Aorta (tissue), 5 donors: ENCODE measurements at places on chromosomes 7 and 10.

GRCh38 chr10:6741541-6741941, 161.5 kb upstream of the PRKCQ start:
- no peaks in the 10 kb centered on the region for H3K36me3 ChIP-seq
- no peak overlapping the region for H3K4me3 ChIP-seq
- no peak overlapping the region for H3K27ac ChIP-seq
- H3K27me3 ChIP-seq, result no peaks in the 10 kb centered on the region
- DNase-seq, result no peak
- no peaks in the 10 kb centered on the region for H3K4me1 ChIP-seq

DNA sequence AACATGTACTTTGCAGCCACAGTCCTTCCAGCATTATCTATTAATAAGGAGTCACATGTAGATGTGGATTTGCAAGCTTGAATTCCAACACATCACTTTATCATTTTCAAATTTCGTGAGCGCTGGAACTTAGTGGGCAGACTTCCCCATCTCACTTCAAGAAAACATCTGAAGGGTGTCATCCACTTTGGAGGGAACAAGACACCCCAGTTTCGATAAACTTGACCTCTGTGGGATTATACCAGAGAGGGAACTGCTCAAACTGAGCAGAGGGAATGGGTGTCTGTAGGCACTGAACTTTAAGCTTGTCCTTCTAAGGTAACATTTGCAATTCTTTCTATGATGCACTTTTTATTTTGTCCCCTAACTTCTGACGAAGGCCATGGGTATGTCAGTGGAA, 27.5 kb downstream of the ADRB1 start:
- H3K4me1 ChIP-seq, result no peaks in the 10 kb centered on the region
- H3K4me3 ChIP-seq, result no peak overlapping the region
- no peaks in the 10 kb centered on the region for H3K36me3 ChIP-seq

GRCh38 chr7:94333810-94334209, 60.9 kb upstream of the COL1A2 start:
- no peaks in the 10 kb centered on the region for H3K27me3 ChIP-seq
- H3K27ac ChIP-seq, result no peak overlapping the region
- H3K4me3 ChIP-seq, result no peak overlapping the region
- H3K4me1 ChIP-seq, result no peaks in the 10 kb centered on the region

- H3K4me3 ChIP-seq, result peak overlapping the region; percentile 40
- DNase-seq, result no peak
- no peak overlapping the region for H3K27ac ChIP-seq
- no peaks in the 10 kb centered on the region for H3K36me3 ChIP-seq
- H3K27me3 ChIP-seq, result no peaks in the 10 kb centered on the region
These were observed 554 bp downstream of the FRA10AC1 start for GRCh38 chr10:93701866-93702209.

DNA sequence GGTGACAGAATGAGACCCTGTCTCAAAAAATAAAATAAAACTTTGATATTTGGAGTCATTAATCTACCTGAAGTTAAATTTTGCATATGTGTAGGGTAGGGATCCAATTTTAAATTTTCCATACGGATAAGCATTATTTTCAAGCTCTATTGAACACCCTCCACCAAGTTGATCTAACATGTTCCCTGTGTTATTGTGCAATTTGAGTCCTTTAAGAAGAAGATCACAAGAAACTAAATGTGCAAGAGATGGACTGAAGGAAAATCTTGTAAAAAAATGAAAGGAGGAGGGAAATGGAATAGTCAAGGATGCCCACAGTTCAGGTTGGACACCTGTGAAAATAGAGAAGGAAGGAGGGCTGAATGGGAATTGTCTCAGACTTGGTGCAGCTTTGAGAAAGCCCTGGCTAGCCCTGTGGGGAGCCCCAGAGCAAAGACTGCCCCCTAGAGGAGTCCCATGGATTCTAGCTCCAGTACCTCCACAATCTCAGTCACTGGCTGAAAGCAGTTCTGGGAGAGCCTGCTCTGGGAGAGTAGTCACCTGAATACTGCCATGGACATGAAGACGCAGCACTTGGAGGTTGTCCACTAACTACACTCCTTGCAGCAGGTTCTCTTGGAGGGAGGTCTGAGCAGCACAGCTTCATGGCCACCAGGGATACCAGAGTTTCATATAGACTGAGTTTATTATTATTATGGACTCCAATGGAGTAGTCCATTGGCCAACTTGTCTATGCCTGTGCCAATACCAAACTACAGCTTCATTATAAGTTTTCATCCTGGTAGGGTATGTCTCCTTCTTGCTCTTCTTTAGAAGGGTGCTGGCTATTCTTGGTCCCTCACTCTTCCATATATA, 5.7 kb upstream of the TIAL1 start:
- no peaks in the 10 kb centered on the region for H3K4me1 ChIP-seq
- H3K36me3 ChIP-seq, result no peaks in the 10 kb centered on the region
- H3K4me3 ChIP-seq, result no peak overlapping the region
- no peak for DNase-seq

DNA sequence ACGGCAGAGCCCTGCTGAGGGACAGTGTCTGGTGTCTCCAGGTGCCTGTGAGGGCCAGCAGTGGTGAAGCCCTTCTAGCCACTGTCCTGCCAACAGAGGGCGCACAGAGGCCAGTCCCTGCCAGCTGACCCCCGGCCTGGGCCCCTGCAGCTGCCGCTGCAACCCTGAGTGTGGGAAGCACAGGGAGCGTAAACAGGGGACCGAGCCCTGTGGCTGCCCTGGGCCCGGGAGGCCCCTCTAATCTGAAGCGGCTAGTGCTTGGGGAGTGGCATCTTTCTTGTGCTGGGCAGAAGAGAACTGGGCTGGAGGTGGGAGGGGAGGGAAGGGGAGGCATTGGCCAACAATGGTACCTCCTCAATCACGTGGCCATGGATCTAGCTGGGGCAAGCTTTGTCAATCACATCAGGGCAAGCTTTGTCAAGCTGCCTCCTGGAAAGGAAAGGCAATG, 34.6 kb downstream of the TRIM8 start:
- no peak overlapping the region for H3K27ac ChIP-seq
- no peaks in the 10 kb centered on the region for H3K36me3 ChIP-seq
- peak; percentile 86 for DNase-seq
- peaks cover 3% of the 10 kb centered on the region for H3K4me1 ChIP-seq
- no peaks in the 10 kb centered on the region for H3K27me3 ChIP-seq

DNA sequence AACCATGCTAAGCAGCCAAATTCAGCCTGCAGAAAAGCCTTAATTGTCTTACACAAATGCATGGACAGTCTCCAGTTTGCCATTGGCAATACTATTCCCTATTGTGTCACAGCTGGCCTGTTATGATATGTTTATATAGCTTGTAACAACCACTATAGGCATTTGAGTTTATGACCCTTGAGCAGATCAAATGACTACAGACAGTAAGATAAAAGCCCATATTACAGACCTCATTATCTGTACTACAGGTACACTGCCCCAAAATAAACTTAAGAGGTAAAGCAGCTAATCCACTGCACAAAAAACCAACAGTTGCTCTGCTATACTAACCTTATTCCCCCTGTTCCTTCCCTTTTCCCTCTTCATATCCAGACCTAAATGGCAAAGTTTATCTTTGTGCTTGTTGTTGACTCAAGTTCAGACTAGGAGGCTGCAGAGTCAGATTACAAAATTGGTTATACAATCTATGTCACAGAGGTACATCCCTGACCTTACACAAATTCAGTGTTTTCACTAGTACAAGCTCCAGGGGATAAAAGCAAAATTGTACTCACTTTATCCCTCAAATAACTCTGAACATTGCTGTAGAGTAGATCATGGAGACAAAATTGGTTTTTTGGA, 218.4 kb downstream of the GRM8 start:
- no peak for DNase-seq
- no peaks in the 10 kb centered on the region for H3K4me1 ChIP-seq
- H3K4me3 ChIP-seq, result no peak overlapping the region
- H3K27me3 ChIP-seq, result peaks cover 1% of the 10 kb centered on the region
- H3K27ac ChIP-seq, result no peak overlapping the region

- no peak overlapping the region for H3K27ac ChIP-seq
- H3K4me3 ChIP-seq, result no peak overlapping the region
- H3K36me3 ChIP-seq, result no peaks in the 10 kb centered on the region
- no peak for DNase-seq
- H3K4me1 ChIP-seq, result no peaks in the 10 kb centered on the region
- no peaks in the 10 kb centered on the region for H3K27me3 ChIP-seq
These were observed 188.9 kb downstream of the BICC1 start for GRCh38 chr10:58701405-58702135.
